Hematopoietic multipotent progenitor cell treated with erythropoietin and hydrocortisone succinate and interleukin-3 and kit ligand, for 15 days (in vitro differentiated cells): ENCODE measurements at places on chromosomes 6 and 20.

DNA sequence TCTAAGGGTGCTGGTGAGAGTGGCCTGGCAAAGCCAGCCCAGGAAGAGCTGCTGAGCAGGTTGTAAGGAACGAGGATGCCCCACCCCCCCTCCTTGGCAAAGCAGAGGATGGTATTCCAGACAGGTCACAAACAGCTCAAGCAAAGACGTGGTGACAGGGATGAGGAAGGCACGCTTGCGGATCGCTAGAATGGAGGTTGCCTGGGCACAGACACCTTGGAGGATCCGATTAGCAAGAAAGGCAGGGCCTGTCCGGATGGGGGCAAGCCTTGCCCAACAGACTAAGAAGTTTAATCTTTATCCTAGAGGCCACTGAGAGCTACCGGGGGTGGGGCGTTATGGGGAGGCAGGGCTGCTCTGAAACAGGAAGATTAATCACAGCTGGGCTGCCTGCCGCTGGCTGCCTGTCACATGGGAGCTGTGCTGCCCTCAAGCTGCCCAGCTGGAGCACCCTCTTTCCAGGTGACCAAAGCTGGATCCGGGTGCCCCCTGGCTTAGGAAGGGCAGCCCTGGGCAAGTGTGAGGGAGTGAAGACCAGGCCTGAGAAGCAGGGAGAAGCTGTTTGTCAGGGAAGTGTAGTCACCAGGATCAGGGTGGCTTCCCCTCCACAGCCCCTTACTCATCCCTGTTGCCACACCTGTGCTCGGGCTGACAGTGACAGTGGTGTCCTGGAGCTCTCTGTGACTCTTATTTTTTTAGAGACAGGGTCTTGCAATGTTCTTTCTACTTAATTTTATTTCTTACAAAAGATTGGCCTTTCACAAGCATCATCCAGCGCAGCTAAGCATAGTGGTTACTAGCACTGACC is 9.1 kb upstream of the MAPK13 start:
- DNase-seq: peak; percentile 94

GRCh38 chr6:105619971-105620741 is 217.3 kb upstream of the PREP start:
- no peak for DNase-seq

DNA sequence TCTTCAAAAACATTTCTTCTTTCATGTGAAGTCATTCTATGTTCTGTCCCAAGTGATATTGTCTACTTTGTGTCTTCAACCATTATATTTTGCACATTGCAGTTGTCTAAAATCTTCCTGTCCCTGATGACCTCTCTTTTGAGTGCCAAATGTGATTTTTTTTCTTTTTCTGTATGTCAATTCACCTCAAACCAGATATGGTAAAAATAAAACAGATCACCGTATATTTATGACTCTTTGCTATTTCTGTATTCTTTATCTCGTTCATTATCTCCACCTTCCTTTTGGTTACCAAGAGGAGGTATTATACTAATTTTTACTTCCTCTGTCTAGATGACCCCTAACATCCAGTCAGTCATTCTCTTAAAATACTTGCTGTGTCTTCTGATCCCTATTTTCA is 165.2 kb downstream of the GRIK2 start:
- DNase-seq: no peak

DNA sequence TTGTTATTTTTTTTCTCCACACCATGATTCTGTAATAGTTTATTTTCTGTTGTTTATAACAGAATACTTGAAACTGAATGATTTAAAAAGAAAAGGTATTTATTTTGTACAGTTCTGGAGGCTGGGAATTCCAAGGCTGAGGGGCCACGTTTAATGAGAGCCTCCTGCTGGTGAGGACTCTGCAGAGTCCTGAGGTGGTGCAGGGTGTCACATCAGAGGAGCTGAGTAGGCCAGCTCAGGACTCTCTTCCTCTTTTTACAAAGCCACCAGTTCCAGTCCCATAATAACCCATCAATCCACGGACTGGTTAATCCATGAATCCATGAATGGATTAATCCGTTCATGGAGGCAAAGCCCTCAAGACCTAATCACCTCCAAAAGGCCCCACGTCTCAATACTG is 71.6 kb downstream of the TFAP2A start:
- DNase-seq: no peak

- DNase-seq: no peak
Observed at GRCh38 chr6:156423829-156424228, 353.3 kb upstream of the ARID1B start.

DNA sequence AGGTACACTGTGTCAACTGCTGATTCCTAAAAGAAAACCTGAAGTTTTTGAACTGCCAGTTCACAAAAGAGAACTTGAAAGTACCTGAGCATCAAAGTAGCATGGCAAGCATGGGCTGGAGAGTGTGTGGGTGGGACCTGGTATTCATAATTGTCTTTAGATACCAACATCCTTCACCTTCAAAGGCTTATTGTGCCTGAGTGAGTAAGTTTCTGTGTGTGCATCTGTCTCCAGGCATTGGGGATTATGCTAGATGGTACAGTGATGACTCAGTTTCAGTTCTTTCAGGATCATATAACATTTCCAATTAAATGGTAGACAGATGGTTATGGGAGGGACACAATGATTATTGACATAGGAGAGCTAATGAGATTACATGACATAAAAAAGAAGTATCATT is 238.5 kb downstream of the ZFAND3 start:
- no peak for DNase-seq

- DNase-seq: no peak
Observed at GRCh38 chr6:169689287-169689686, 12.5 kb downstream of the WDR27 start.

- no peak for DNase-seq
Observed at GRCh38 chr6:37306624-37307222, 47.1 kb upstream of the RNF8 start.

GRCh38 chr6:15577550-15578171 is 85.2 kb downstream of the DTNBP1 start:
- DNase-seq: no peak

DNA sequence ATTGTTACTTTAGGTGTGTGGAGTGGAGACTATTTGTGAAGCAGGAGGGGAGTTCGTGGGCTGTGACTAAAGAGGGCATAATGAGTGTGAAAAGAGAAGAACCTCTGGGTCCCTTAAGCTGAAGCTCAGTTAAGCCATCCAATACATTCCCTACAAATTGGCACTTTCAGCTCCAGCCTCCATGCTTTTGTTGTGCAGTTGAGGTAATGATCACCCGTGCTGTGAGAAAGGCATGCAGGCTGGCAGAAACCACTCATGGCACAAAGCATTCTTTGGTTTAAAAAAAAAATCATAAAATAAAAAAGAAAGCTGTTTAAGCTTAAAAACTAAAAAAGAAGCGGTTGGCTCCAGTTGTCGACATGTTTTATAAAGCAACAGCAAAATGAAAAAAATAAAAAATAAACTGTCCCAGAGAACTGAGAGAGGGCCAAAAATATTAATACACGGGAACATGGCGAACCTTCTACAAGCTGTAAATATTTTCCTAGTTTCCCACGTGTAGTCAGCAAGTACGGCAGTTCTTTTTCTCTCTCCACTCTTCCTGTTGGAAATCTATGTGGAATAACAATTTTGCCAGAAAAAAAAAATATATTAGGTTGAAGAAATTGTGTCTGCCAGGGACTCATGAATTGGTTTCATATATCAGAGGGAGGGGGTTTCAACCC is 82.2 kb downstream of the ANKRD60 start:
- DNase-seq: no peak

DNA sequence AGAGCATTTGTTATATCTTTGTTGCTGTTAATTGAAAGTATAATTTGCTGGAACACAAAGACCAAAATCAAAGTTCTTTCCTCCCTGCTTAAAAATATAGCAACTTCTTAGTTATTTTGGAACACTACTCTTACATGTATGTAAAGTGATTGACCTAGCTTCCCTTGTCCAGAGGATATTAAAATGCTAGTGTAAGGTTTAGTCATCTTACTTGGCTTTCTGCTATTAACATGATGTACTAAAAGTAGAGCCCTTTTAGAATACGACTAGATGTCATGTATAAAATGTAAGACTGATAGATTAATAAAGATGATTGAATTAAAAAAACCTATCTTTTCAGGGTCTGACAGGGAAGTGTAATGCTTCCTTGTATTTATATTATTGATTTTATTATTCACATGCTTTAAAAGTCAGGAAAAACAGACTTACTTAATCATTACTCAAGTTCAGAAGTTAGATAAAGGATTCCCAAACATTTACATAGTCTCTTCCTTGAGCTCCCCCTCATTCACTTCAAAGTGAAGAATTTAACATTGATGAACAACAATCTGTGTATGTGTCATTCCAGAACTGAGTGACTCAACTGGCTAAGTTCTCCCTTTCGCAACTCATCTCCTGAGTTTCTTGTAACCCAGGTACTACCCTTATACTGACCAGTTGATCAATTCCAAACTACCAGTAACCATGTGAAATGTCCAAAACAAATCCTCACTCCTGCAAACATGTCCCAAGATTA is 50.9 kb downstream of the BTBD9 start:
- DNase-seq: no peak

DNA sequence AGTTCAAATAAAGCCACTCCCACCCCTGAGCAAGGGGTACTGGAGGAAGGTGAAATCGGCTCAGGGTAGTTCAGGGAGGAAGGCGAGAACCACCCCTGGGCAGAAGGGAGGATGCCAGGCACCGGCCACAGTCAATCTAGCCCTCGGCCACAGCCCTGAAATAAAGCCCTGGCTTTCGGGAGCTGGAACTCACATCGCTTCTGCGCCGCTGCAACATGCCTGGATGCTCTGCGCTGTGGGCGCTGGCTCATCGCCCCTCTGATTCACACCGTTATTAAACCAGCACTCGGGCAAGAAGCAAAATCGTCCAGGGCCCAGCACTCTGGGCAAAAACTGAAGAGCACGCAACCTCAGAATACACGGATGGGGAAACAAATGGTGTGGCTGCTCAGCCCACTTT is 136.9 kb upstream of the RREB1 start:
- DNase-seq: no peak

DNA sequence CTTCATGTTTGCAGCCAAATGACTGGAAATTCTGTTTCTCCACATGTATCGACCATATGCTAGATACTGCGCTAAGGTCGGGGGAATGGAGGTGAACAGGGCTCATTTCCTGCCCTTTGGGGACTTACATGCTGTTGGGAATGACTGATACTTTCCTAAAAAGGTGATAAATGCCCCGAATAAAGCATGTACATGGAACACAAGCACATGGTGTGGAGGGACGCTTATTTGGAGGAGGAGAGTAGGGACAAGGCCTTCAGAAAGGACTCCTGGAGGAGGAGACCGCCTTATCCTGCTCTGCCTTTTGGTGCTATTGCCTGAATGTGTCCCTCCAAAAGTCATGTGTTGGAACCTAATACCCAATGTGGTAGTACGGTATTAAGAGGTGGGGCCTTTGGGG is 344.5 kb downstream of the PRL start:
- DNase-seq: no peak

- no peak for DNase-seq
Observed at GRCh38 chr6:11732036-11732631, 46.5 kb downstream of the ADTRP start.
